Glomerular endothelial cell (primary cell): ENCODE measurements at places on chromosomes 6 and 20.

GRCh38 chr6:163712566-163712961 lies 298.0 kb downstream of the QKI start:
- no peak for DNase-seq

DNA sequence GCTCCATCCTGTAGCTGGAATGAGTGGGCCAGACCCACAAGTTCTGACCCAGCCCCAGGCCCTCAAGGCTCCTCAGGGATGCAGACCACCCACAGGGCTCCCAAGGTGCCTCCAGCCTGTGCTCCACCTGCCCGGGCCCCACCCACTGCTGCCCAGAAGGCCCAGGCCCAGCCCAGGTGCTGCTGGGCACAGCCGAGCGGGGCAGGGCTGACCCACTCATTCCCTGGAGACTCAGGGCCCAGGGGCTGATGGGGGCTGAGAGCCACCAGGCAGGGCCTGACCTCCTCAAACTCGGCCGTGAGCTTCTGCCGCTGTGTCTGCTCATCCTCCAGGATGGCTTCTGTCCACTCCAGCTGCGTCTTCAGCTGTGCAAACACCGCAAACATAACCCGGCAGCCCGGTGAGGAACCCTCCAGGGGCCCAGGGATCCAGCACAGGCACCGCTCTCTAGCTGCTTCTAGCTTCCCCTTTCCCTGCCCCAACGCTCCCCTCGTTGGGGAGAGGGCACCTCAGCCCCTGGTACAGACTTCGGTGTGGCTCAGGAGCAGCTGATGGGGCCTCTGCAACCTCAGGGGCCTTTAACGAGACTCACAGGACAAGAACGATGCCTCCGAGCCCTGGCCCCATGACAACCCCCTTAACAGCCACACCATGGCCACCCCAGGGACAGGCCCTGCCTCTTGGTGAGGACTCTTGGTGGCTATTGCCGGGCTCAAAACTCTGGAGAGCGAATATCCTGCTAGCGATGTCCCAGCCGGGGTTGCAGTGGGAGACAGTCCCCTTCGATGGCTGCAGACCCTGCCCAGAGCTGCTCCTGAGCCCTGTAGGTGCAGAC lies 46.0 kb downstream of the DSTN start:
- no peak for DNase-seq

DNA sequence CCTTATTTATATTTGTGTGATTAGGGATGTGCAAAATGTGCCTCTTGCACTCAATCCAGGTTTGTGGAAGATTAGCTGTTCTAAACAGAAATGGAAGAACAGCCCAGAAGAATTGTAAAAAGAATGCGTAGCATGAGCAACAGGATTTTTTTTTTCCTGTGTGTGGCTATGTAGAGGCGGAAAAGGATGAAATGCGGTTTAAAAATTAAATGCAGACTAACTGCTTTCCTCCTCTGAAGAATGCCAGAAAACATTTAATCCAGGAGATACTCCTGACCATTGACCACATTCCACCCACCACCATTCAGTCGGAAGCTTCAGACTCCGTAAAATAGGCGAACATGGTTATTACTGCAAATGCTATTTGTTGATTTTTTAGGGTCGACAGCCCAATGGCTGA lies 83.4 kb downstream of the BMP6 start:
- no peak for DNase-seq

- no peak for DNase-seq
Observed at GRCh38 chr6:139744891-139745290, 370.4 kb upstream of the CITED2 start.

GRCh38 chr6:46201702-46202101 lies 30.9 kb upstream of the ENPP5 start:
- DNase-seq, result no peak

GRCh38 chr6:6812427-6812826 lies 223.9 kb downstream of the LY86 start:
- no peak for DNase-seq
